Activated CD4-positive, CD25-positive, alpha-beta regulatory T cell (primary cell): ENCODE measurements at places on chromosomes 16 and 17.

DNA sequence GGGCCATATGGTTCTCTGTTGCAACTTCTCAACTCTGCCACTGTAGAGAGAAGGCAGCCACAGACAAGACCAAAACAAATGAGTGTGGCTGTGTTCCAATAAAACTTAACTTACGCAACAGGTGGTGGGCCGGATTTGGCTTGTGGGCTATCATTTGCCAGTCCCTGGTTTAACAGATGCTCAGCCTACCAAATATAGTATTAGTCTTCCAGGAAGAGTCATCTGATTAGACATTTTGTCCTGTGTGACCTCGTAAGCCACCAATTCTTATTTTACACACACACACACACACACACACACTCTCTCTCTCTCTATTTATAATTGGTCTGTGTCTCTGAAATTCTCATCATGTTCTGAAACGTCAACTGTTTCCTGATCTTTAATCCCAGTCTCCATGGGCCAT, 245.9 kb downstream of the XYLT1 start:
- DNase-seq: no peak

- DNase-seq: no peak
These were observed 151.8 kb downstream of the ABCA8 start for GRCh38 chr17:68803164-68803929.

DNA sequence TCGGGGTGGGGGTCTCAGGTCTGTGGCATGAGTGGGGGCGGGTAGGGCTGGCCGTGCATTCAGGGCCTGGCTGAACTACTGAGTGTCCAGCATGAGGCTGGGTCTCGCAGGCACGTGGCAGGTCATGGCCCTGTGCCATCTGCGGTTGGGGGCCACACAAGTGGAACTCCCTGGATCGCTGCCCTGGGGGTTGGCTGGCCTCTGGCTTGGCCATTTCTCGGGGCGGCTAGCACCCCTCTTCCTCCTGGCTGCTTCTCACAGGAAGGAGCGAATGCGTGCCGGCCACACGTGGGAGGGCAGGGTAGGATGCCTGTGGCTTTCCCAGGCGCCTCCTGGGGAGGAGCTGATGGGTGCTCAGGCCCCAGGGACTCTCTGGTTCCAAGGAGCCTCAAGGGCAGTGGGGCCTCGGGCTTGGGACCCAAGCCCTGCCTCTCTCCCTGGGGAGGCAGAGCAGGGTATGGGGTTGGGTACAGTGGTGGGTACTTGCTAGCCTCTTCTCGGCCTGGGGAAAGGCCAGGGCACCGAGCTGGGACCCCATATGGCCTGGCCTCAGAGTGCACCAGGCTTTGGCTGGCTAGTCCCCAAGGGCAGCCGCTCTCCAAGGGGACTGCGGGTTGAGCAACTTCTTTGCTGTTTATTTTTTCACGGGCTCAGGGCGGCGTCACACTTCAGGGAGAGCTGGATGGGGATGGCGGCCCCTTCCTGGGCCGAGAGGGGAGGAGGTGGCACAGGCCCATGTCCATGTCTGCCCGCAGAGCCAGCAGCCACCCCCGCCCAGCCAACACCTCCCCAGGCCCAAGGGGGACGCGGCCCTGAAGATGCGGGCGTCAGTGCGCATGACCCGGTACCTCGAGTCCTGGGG, 37.5 kb downstream of the ADCY7 start:
- no peak for DNase-seq

DNA sequence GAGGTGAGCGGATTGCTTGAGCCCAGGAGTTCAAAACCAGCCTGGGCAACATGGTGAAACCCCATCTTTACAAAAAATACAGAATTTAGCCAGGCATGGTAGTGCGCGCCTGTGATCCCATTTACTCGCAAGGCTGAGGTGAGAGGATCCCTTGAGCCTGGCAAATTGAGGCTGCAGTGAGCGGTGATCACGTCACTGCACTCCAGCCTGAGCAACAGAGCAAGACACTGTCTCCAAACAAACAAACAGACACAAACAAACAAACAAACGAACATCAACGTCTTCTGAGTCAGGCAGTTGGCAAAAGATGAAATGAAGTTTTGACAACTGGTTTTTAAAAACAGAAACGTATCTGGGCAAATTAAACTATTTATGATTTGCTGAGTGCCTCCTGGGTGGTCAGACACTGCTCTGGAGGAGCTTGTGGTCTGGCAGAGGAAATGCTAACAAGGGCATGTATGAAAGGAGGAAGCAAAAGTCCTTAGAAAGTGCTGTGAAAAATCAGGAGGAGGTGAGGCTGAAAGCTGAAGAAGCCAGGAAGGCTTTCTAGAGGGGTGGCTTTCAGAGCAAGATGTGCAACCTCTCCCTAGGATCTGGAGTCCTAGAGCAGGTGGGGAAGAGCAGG, 10.2 kb upstream of the KRT20 start:
- DNase-seq: no peak

GRCh38 chr16:48381201-48381600, 4.0 kb downstream of the SIAH1 start:
- no peak for DNase-seq
